ENCODE measurements at places on chromosomes 11 and 22. TPM values are rescaled to one million over a fixed set of nuclear protein-coding genes. Genes with fewer than 3 reads are reported as not detected.

DNA sequence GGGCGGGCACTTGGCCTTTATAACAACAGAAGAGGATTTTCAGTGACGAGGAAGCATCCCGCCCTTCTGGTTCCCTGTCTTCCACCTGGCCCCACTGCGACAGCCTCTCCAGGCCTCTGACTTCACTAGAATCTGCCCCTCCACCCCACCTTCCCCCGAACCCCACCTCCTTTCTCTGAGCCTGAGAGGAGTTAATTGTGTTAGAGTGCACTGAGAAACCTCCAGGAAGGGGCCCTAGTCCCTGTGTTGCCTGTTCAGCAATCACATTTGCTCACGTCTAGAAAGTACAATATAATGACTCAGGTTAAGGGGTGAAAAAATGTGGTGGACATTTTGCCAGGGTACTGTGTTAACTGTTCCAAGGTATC lies 38.8 kb downstream of the PTPRJ start:
- no peak for DNase-seq

DNA sequence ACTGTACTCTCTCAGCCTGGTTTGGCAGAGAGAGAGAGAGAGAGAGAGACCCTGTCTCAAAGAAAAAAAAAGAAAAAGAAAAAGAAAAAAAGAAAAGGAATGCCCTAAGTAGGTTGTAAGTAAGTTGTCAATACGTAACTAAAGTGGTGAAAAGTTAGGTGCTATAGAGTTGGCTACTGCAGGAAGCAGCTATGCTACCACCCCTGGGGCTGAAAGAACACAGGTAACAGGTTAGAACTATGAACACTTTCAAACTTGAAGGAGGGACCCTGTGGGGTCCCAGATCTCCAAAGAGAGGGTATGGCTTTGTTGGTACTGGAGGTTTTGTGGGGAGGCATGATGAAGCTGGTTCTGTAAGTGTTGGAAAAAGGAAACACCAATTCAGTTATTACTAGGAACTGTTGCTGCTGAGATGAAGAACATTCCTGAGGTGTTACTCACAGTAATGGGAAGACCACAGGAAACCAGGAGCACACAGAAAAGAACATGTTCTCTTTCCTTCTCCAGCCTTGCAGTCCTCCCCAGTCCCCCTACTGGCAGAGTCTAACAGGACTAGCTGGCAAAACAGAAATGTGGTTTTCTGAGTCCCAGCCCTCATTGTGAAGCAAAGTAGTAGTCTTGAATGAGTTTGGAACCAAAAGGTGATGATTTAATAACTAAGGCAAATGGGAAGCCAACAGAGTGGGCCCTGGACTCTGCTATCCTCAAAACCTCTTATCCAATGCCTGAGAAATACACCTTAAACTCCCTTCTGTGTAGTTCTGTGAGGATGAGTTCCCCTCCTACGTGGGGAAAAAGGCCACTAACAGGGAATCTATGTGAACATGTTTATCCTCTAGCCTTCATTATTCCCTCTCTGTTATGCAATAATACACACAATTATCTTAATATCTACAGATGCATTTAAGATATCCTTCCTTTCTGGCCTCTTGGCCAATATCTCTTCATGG lies 427.0 kb upstream of the DDI1 start:
- no peak for DNase-seq

GRCh38 chr11:123509737-123510578 lies 79.9 kb downstream of the GRAMD1B start:
- DNase-seq, result no peak

DNA sequence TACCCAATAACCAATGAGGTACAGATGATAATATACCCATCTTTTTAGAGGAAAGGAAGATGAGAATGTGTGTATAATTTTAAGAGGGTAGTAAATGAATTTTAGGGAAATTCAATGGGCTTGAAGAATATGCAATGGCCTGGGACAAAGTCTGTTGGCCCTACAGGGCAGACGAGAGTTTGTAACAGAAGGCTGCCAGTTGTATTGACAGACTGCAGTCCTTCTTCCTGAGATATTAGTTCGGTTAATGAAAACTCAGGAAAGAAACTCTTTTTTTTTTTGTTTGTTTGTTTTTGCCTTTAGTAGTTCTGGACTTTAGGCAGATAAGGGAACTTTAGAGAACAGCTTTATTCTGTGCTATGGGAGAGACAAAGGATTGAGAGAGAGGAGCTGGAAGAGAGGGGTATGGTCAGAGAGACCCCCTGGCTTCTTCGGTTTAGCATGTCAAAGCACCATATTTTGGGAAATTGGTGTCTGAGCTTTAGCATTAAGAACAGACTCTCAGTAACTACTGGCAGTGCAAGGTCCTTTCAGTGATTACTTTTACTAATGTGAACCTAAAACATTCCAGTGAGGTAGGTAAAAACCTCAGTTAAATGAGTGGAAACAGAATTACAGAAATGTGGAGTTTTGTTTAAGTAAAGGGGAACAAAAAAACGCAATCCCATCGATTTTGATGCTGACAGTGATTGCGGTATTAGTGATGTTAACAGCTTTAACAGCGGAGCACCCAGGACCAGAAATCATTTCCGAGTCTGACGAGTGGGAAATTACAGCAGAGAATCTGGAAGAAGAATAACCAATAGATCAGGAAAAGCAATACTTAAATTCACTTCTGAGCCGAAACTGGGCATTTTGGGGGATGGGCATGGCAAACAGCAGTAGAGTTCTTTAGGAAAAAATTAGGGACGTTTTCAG lies 644 bp upstream of the NAALAD2 start:
- DNase-seq, result no peak

DNA sequence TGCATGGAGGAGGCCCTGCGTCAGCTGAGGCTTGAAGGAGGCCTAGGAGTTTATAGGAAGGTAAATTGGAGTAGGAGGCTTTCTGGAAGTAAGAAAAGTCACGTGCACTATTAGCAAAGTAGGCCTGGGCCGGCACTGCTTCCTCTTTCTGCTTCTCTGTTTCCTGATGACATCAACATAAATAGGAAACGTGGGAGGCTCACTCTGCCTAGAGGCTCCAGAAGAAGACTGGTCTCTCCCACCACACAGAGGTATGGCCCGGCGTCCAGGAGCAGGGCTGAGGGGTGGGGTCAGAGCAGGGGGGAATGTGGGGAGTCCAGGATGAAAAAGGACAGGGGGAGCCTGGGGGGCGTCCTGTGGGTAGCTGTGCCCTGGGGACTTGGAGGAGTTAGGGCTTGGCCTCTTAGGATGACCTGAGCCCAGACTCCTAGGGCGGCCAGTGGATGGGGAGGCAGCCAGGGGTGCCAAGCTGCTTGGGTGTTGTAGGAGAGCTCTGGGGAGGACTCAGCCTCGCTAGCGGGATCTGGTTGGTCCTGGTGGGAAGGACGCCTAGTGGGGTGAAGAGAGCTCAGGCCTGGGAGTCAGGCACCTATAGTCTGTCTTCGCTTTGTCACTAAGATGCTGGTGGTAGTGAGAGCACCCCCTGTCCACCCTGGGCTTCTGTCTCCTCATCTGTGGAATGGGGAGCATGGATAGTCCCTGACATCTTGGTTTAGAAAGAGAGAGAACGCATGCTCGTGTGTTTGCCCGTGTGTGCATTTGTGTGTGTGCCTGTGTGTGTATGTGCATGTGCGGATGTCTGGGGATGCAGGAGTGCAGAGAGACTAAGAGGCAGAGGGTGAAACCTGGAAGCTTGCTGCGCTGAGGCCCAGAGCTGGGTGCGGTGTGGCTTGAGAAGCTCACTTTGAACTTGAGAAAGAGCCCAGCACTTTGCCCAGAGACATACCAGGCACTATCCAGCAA lies at the start of gene CSF2RB:
Gene CSF2RB, plus strand, starts transcription at position 202 of the 963 bp plus-strand sequence. CDS start 8,580 bp downstream, outside the sequence.
- peak; percentile 86 for DNase-seq

DNA sequence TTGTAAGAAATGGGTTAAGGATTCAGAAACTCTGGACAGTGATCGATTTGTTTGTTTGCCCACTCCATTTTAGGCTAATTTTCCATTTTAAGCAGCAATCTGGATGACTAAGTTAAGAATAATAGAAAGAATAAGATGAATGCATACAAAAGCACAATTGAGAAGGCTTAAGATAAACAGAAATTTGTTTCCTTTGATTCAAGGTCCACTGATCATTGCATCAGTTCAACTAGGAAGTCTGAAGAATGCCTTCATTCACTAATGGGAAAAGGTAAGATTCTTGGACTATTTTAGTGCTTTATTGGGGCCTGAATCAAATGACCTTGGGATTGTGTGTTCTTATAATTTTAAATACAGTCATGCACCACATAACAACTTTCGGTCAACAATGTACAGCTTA lies 140.8 kb downstream of the CADM1 start:
- no peak for DNase-seq

GRCh38 chr11:95599959-95600586 lies 189.5 kb downstream of the FAM76B start:
- DNase-seq, result no peak

- DNase-seq, result no peak
Observed at GRCh38 chr11:13861411-13861810, 101.1 kb upstream of the SPON1 start.

DNA sequence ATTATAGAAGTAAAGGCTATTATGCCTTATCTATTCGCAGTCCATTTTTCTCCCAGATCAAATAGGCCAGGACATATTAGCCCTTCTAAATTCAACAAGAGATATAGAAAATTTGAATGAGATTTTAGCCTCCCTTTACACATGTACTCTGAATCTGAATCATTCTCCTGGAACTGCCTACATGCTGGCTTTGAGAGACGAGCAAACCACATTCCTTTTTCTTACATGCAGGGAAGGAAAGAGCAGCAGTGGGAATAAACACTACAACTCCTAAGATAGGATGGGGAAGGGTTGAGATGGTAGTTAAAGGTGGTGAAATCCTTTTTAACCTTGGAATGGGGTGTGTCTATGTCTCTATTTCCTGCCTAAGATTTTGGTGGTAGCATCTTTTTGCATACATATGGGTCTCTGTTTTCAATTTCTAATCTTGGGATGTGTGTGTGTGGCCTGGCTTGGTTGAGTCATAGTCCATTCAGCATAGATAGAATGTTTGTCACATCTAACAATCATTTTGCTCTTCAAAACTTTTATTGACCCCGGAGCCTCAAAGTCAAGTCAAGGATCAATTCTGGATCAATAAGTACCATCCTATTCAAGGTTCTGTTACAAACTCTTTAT lies 11.1 kb upstream of the OOSP2 start:
- no peak for DNase-seq

GRCh38 chr11:119880143-119880542 lies 151.1 kb upstream of the NECTIN1 start:
- peak; percentile 26 for DNase-seq

GRCh38 chr22:42091455-42091782 lies 847 bp upstream of the NDUFA6 start:
- no peak for DNase-seq

DNA sequence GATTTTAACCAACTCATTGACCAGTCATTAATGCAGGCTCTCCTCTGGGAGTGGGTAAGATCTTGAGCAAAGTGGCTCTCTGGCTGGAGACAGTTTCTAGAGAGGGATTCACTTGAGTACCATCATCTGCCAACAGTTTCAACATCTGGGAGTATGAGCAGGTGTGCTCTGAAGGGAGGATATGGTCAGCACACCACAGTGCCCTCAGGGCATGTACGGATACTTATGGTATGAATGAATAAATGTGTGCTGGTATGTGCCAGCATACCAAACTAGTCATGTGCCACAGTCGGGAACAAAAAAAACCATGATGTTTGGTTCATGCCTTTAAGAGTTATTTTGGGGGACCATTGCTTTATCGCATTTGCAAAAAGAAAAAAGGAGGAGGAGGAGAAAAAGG lies 1197.5 kb upstream of the TENM4 start:
- DNase-seq, result no peak

- no peak for DNase-seq
Observed at GRCh38 chr11:108524422-108524821, 26.2 kb upstream of the POGLUT3 start.

GRCh38 chr11:57792870-57793269 lies 31.3 kb downstream of the CTNND1 start:
- no peak for DNase-seq

DNA sequence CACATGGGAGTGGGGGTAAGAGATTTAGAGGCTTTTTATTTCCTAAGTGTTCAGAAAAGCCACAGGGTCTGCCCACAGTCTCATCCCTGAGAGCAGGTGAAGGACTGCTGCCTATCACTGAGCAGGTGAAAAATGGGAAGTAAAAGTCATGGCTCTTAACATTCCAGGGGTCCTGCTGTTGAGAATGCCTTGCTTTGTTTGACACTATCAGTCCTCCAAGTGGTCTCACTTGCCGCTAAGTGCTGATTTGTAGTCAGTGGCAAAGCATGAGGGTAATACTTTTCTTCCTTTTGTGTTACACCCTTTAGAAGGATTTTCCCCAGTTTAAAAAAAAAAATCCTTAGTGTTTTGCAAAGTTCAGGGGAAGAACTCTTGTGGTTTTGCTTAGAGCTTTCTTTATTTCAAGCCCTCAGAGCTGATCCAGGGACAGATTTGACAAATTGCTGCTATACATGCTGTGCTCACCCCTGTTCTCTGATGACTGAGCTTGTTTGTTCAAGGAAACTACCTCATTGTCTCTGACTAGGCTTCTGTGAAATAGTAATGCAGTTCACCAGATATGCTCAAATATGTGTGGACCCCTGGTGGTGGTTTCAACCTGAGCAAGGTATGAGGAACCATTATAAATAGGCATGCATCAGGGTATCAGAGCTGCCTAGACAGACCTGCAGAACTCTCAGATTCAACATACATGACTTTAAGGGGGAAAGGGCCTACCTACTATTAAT lies 141.0 kb downstream of the ARHGAP42 start:
- DNase-seq, result no peak

DNA sequence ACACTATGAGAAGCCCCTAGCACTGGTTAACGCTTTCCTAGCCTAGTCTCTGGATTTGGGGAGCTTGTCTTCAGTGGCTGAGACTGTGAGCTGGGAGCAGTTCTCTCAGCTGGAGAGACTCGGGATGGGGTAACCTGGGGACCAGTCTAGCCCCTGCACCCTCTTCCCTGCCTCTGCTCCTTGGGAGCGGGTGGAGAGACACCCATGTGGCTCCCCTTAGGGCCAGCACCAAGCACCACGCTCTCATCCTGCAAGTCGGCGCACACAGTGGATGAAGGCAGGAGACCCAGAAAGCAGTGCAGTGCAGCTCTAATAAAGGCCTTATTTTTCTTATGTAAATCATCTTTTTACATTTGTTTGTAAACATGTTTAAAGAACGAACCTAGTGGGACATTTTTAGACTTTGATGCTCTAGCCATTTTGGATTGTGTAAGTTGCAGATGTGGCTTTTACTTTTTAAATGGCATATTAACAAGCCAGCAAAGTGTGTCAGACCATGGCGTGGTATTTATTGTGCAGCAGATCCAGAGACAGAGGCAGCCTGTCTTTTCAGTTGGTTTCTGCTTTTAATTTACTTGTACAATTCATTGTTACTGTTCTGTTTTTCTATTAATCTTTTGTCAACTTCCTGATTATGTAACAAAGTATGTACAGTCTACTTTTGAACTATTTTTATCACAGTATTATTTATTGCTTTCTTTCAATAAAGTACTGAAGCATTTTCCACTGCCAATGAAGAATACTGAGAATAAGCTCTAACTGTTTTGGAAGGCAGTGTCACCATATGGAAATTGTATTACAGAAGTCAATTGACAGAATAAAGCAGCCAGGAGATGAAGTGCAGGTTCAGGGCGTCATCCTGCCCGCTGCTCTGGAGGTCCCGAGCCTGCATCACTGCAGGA lies 14.4 kb upstream of the CTTN start:
- no peak for DNase-seq

- DNase-seq, result no peak
Observed at GRCh38 chr11:46216019-46216764, 61.3 kb upstream of the CREB3L1 start.

The DGCR8 gene
- 29.5 TPM for total RNA-seq

The NDUFV1 gene
- total RNA-seq, result 143 TPM

The OR52I2 gene
- total RNA-seq, result not detected

The RNF121 gene
- 24.7 TPM for total RNA-seq

The TEX54 gene
- total RNA-seq, result not detected

The MS4A12 gene
- total RNA-seq, result not detected

Measured in lower lobe of right lung (tissue), 2 donors.